ENCODE measurements at places on chromosomes 6 and 20.

GRCh38 chr20:17568972-17569521, 828 bp upstream of the DSTN start:
- no peak for DNase-seq

DNA sequence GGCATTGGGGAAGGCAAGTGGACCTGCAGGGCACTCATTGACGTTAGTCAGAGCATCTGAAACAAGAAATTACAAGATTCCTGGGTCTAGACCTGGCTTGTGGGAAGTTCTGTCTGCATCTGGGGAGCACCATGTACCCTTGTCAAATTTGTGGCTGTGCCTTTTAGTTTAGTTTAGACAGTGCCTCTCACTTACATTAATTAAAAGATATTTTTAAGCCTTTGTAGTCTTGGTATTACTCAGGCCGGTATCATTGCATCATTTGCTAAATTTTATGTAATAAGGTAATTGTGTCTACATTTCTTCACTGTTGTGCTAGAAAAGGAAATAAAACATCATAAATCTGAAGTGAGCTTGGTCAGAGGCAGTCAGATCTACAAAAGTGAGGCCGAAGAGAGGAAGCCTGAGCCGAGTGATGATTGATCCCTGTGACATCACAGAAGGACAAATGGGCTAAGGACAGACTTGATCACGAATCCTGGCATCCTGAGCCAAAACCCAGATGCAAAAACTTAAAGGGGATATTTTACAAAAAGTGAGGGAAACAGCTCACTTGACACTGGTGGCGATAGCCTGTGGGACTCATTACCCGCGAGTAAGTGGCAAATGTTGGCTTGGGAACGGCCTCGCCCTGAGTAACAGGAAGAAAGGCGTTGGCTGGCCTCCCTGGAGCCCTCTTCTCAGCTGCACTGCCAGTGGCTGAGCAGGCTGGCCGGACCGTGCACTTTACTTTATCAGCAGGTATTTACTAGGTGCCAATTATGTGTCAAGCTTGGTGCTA, 106.5 kb downstream of the TCP11 start:
- no peak for DNase-seq

DNA sequence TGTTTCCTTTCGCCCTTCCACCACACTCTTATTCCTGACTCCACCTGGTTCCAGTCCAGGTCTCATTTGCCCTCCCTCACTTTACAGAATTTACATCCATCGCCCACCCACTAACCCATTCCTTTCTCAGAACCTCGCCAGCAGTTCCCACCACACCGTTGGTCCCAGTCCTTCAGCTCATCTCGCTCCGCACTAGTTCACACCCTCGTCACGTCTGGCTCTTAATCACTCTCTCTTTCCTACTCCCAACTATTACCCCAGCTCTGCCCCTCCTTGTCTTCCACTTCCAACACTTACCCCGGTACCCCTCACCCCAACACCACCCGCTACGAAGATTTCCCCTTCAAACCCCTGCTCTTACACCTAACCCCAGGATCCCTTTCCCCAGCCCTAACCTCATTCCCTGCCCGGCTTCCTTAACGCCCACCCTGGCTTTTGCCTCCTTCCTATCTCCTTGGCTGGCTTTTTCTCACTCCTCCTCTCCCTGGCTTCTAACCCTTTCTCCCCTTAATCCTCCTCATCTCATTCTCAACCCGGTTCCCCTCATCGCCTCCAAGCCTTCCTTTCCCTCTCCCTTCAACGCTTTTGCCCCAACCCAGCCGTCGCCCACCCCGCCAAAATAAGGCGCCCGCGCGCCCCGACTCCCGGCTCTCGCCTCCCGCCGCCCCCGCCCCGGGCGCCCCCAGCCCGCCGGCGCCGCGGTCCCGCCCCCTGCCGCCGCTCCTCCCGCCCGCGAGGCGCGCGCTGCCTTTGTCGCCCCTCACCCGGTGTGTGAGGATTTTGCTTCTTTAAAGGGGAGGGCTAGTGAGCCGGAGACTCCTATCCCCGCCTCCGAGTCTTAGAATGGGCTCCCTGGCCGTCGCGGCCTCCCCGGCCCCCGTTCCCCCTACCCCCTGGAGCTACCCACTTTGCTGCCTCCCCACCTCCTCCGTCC, 542 bp downstream of the USP49 start:
- no peak for DNase-seq

- DNase-seq = no peak
Measured at GRCh38 chr20:47862574-47863240, 77.4 kb upstream of the SULF2 start.

DNA sequence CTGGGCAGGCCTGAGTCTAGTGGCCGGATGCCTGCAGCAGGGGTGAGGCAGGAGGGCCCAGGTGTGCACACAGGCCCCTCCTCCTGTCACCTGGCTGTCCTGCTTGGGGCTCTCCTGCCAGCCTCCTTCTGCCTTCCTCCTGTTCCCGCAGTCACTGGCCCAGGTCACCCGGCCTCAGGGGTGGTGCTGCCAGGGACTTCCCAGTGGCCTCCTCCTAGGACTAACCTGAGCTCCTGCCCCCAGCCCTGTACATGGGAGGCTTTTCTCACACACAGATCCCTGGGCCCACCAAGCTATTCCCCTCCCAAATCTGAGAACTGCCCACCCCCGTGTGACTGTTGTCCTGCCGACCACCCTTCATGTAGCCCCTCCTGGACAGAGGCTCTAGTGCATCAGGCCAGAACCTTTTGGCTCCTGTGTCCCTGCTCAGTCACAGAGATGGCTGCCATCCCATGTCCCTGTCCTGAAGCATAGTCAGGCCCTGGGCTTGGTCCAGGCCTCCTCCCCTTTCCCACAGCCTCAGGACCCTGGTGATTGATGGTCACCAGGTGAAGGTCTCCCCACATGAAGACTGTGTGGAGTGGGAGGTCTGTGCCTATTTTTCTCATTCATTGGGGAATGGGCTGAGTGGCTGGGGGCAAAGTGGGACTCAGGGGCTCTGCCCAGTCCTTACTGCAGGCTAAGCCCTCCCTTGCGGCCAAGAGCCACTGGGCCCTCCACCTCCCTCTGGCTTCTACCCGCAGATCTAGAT, 1.1 kb upstream of the ULBP1 start:
- no peak for DNase-seq

- no peak for DNase-seq
Measured at GRCh38 chr6:3457710-3458602, 1.1 kb upstream of the SLC22A23 start.

DNA sequence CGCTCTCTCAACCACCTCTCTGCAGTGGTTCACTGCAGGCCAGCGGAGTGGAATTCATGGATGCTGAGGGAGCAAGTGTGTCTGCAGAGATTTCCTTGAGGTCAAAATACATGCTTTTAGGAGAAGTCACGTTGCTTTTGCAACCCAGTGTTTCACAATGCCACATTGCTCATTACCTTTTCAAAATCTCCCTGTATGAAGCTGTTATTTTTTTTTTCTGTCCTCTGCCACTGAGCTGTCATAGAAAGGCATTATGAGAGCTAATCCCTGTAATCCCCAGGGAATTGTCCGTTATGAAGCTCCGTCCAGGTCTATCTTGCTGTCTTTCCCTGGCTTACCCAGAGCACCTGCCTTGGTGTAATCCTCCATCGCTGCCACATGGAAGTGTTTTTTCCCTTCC, 60.5 kb upstream of the SLC22A23 start:
- no peak for DNase-seq

- no peak for DNase-seq
Measured at GRCh38 chr20:39029364-39029763, 67.2 kb downstream of the DHX35 start.

- DNase-seq = no peak
Measured at GRCh38 chr6:6515691-6516607, 72.6 kb upstream of the LY86 start.

DNA sequence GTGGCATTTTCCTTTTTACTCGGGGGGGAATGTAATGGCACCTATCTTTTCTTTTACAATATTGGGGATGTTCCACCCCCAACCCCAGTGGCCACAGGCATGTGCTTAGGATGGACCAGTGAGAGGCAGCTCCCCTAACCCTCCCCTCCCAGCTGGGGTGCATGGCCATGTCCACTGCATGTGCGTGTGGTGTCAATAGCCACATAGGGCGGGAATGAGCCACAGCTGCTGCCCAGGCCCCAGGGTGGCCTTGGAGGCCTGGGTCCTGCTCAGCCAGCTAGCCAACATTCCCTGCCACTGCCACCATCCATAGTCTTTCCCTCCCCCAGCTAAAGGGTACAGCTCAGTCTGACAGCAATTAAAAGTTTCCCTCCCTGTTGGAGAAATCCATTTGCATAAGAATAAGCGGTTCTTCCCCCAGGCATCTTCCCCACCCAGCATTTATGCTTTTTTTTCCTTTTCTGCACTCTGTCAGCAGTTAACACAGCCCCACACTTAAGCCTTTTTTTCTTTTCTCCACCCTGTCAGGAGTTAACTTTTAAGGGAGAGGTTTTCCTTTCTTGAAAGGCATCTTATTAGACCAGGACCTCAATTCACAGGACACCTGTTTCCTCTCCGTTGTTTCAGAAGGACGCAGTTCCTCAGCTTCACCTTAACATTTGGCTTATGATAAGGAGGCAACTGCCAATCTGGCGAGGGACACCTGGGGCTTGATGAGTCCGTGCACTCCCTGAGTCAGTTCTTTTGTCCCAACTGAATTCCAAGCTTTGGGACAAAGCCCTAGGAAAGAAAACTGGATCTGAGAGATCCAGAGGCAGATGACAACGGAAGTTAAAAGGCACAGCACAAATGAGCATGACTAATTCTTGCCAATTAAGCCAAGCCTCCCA, 121.4 kb downstream of the TPBG start:
- no peak for DNase-seq

DNA sequence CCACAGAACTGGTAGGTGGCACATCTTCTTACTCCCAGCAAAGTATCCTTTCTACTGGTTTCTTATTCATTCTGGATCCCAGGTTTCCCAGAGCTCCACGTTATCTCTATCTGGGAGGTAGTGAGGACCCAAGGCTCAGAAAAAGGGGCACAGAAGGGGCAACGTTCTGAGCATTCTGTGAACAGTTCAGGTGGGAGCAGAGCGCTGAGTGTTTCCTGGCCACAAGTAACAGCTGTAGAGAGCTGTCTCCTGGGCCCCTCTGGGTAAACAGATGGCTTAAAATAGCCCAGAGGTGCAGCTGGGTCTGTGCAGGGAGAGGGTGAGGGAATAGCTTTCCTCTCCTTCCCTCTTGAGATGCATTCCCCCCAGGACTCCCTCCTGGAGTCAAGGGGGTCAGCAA, 2.1 kb downstream of the APOBEC2 start:
- DNase-seq = no peak

DNA sequence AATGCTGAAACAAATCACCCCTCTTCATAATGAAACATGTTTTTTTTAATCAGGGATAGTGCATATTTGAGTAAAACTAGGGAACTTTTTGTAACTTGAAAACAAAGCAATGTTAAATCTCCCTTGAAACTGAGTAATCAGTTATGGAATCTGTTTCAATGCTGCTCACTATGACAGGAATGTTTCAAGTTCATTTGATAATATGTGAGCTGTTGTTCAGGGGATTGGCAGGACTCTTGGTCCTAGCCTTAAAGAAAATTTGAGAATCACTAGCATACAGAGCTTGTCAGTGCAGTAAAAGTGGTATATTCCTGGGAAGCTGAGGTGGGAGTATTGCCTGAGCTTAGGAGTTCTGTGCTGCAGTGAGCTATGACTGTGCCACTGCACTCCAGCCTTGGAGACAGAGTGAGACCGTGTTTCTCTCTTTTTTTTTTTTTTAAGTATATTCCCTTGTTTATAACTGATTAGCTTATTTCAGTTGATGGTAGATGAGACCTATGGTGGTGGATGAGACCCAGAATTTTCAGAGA, 21.6 kb upstream of the CALHM6 start:
- DNase-seq = no peak

- no peak for DNase-seq
Measured at GRCh38 chr6:150276937-150277742, 91.7 kb upstream of the IYD start.

- no peak for DNase-seq
Measured at GRCh38 chr20:6232436-6232835, 109.6 kb upstream of the FERMT1 start.

DNA sequence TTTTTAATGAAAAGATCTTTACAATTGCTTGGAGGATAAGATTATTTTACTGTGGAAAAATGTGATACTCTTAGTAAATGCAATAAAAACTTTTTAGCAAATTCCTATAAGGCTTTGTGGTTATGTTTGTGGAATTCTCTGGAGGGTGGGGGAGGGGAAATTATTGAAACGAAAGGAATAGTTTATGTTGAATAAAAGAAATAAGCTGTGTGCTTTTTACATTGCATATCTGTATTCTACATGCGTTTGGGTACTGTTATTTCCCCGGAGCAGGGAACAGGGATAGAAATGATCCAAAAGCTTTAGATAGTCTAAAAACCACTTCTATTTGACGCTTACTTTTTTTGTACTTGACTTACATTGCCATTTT, 143.8 kb downstream of the SLC16A10 start:
- DNase-seq = no peak

- DNase-seq = no peak
Measured at GRCh38 chr20:5096463-5096862, 23.3 kb downstream of the PCNA start.

- no peak for DNase-seq
Measured at GRCh38 chr20:63319164-63320040, 26.4 kb downstream of the COL20A1 start.
